ENCODE measurements at places on chromosomes 7 and 10. TPM values are rescaled to one million over a fixed set of nuclear protein-coding genes. Genes with fewer than 3 reads are reported as not detected.

Gene RELN
- total RNA-seq = 5.1 TPM

- no peak for DNase-seq
- H3K27me3 ChIP-seq = no peaks in the 10 kb centered on the region
- H3K4me3 ChIP-seq = no peak overlapping the region
Measured at GRCh38 chr10:89074120-89074519, 83.5 kb downstream of the FAS start.

DNA sequence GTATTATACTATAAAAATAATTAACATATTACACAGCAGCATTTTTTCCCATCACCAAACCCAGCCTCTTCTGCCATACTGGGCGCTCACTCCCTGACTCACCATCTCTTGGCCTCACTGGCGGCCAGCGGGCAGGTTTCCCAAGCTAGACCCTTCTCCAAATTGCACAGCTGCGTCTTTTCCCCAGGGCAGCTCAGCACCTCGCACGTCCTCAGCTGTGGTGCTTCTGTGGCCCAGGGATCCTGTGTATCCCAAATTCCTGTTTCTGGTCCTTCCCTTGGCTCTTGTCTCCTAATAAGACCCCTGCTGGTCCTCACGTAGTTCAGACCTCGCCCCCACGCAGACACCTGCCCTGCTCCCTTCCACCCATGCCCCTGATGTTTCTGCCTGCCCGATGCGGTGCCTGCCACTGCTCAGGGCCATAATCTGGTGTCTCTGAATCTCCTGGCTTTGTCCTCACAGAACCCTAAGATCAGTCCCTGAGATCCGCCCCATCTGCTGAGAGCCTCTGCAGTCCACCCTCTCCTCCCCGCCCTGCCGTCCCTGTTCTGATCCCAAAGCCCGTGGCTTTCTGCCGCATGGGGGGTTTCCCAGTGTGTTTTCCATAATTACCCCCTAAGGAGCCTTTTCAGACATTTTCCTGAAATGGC is 290.1 kb downstream of the TCERG1L start:
- H3K36me3 ChIP-seq = no peaks in the 10 kb centered on the region
- DNase-seq = no peak
- no peak overlapping the region for H3K27ac ChIP-seq
- no peaks in the 10 kb centered on the region for H3K27me3 ChIP-seq
- H3K4me3 ChIP-seq = no peak overlapping the region

DNA sequence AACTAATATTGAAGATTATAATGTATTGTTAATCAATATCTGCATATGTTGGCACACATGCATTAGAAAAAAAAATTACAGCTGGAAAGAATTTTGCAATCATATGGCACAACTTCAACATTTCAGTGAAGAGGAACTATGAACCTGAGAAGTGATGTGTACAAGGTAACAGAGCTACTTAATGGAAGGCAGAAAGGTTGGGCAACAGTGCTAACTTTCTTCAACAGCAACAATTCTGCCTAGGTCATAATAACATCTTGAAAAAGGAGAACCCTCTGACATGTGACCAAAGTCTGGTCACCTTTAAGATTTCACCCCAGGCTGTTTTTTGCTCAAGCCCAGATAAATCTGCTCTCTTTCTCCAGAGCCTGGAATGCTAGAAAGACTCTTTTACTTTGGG is 47.9 kb upstream of the SKAP2 start:
- H3K36me3 ChIP-seq = no peaks in the 10 kb centered on the region
- no peaks in the 10 kb centered on the region for H3K4me1 ChIP-seq
- H3K4me3 ChIP-seq = no peak overlapping the region
- H3K27me3 ChIP-seq = no peaks in the 10 kb centered on the region
- no peak overlapping the region for H3K27ac ChIP-seq

Gene ASIC3
- total RNA-seq = 2.0 TPM

- no peak overlapping the region for H3K4me3 ChIP-seq
- DNase-seq = no peak
- peak overlapping the region; percentile 96 for H3K27ac ChIP-seq
- no peaks in the 10 kb centered on the region for H3K36me3 ChIP-seq
- peaks cover 88% of the 10 kb centered on the region for H3K4me1 ChIP-seq
- H3K27me3 ChIP-seq = no peaks in the 10 kb centered on the region
Measured at GRCh38 chr10:122492006-122492405, 30.7 kb downstream of the HTRA1 start.

Gene MALSU1
- total RNA-seq = 18.1 TPM

Gene HGF
- 12.6 TPM for total RNA-seq

GRCh38 chr7:114152314-114152938 is 233.6 kb upstream of the PPP1R3A start:
- H3K4me1 ChIP-seq = no peaks in the 10 kb centered on the region
- no peak overlapping the region for H3K4me3 ChIP-seq
- no peak for DNase-seq
- H3K36me3 ChIP-seq = no peaks in the 10 kb centered on the region
- no peaks in the 10 kb centered on the region for H3K27me3 ChIP-seq

Gene MALRD1
- total RNA-seq = 5.3 TPM

GRCh38 chr10:22911889-22912762 is 15.7 kb upstream of the ARMC3 start:
- H3K27me3 ChIP-seq = no peaks in the 10 kb centered on the region
- H3K27ac ChIP-seq = no peak overlapping the region
- H3K4me1 ChIP-seq = no peaks in the 10 kb centered on the region
- no peak for DNase-seq
- H3K36me3 ChIP-seq = no peaks in the 10 kb centered on the region

DNA sequence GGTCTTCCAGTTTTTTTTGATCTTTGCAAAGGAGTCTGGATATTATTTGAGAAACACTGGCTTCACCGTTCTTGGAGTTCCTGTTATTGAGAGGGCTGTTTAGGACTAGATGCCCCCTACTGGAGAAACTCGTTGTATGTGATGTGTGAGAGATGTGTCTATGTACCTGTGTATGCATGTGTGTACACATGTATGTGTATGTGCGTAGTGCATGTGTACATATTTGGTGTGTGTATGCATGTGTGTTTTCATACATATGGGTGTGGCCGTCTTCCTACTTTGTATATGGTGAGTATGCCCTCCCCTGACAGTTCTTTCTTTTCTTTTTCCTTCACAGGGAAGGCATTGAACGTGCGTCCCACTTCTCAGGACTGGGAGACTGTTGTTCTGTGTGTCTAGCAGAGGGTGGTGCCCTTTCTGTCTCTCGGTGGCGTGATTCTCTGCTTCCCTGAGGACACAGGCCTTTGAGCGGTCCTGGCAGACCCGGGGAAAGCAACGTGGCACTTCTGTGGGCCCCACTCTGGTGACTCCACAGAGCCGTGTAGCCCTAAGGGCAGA is 3.0 kb upstream of the CALHM3 start:
- H3K36me3 ChIP-seq = no peaks in the 10 kb centered on the region
- DNase-seq = no peak

GRCh38 chr7:26117142-26117807 is 34.7 kb upstream of the NFE2L3 start:
- no peak for DNase-seq
- H3K27me3 ChIP-seq = no peaks in the 10 kb centered on the region

Gene TBX20
- total RNA-seq = 0.35 TPM

DNA sequence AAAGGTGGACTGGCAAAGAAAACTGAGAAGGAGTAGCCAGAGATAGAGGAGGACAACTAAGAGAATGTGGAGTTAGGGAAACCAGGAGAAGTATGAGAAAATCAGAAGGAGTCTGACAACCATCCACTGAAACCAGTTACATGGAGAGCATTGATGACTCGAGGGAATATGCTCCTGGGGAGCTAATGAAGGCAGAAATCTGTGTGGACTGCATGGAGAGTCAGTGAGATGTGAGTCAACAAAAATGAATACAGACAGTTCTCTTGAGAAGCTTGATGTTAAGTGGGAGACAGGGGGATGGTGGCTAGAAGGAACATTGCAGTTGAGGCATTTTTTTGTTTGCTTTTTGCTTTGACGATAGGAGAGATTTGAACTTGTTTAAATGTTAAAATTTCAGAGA is 34.3 kb upstream of the ZNF32 start:
- H3K27ac ChIP-seq = no peak overlapping the region
- no peaks in the 10 kb centered on the region for H3K36me3 ChIP-seq
- H3K27me3 ChIP-seq = no peaks in the 10 kb centered on the region
- H3K4me3 ChIP-seq = no peak overlapping the region

Gene ZNF679
- total RNA-seq = not detected

- H3K4me1 ChIP-seq = peaks cover 9% of the 10 kb centered on the region
- H3K36me3 ChIP-seq = no peaks in the 10 kb centered on the region
- no peak overlapping the region for H3K27ac ChIP-seq
- H3K4me3 ChIP-seq = no peak overlapping the region
- no peaks in the 10 kb centered on the region for H3K27me3 ChIP-seq
Measured at GRCh38 chr7:82291931-82292330, 151.6 kb downstream of the CACNA2D1 start.

GRCh38 chr7:32154797-32155196 is 84.6 kb upstream of the PDE1C start:
- H3K4me3 ChIP-seq = no peak overlapping the region
- peak overlapping the region; percentile 6 for H3K27ac ChIP-seq
- H3K36me3 ChIP-seq = no peaks in the 10 kb centered on the region

Gene TET1
- 2.4 TPM for total RNA-seq

GRCh38 chr10:124461642-124462347 is at the start of gene LHPP:
Gene LHPP (plus strand): TSS chr10:124461823. CDS start chr10:124461863, 40 bp downstream.
- peak within 1 kb of the TSS; percentile 72 for H3K27ac ChIP-seq
- H3K4me3 ChIP-seq = peak within 1 kb of the TSS; percentile 86
- no peaks in the 10 kb centered on the region for H3K27me3 ChIP-seq
- H3K36me3 ChIP-seq = no peaks in the 10 kb centered on the region
- peak; percentile 24 for DNase-seq

- no peak overlapping the region for H3K27ac ChIP-seq
- H3K36me3 ChIP-seq = no peaks in the 10 kb centered on the region
- no peaks in the 10 kb centered on the region for H3K27me3 ChIP-seq
- no peak for DNase-seq
- no peak overlapping the region for H3K4me3 ChIP-seq
Measured at GRCh38 chr7:45689797-45690761, 115.9 kb downstream of the ADCY1 start.

DNA sequence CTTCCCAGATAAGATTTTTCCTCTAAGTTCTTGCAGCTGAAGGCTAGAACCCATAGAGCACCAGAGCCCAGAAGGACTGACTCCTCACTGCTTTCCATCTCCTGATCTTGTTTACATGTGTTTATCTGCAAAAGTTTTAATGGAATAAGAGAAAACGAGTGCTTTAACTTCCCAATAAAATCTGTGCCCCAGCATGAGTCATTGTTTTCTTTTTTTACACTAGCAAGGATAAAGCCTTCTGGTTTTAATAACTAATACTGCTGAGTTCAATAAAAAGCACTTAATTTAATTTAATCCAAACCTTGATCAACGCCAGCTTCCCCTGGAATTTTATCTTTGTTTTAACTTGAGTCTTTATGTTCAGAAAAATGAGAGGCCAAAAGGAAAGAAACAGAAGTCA is 227.6 kb downstream of the HPSE2 start:
- peaks cover 19% of the 10 kb centered on the region for H3K4me1 ChIP-seq
- H3K27me3 ChIP-seq = no peaks in the 10 kb centered on the region
- no peaks in the 10 kb centered on the region for H3K36me3 ChIP-seq
- H3K27ac ChIP-seq = no peak overlapping the region

Gene ASB10
- total RNA-seq = not detected

Gene ADIRF
- total RNA-seq = 644 TPM

- H3K4me1 ChIP-seq = no peaks in the 10 kb centered on the region
- H3K4me3 ChIP-seq = no peak overlapping the region
- no peaks in the 10 kb centered on the region for H3K36me3 ChIP-seq
- H3K27ac ChIP-seq = no peak overlapping the region
- DNase-seq = no peak
Measured at GRCh38 chr10:63057509-63057908, 75.6 kb upstream of the NRBF2 start.

DNA sequence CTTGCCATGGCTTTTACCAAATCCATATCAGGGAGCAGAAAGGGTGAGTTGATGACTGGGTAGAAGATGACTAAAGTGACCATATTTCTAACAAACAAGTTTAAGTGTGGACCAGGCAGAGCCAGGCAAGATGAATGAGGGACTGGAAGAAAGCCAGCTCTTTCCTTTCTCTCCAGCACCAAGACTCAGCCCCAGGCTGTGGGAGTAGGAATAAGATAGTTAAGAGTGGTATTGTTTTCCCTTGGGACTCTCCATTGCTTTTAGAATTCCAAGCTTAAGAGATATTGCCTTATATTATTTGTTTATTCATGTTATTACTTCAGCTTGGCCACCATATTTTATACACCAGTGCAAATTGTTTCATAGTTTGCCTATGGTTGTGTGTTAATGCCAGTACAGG is 28.8 kb upstream of the TSPAN33 start:
- no peaks in the 10 kb centered on the region for H3K4me1 ChIP-seq
- no peaks in the 10 kb centered on the region for H3K36me3 ChIP-seq
- DNase-seq = no peak
- H3K27ac ChIP-seq = no peak overlapping the region
- H3K4me3 ChIP-seq = no peak overlapping the region
- no peaks in the 10 kb centered on the region for H3K27me3 ChIP-seq

Gene HOXA9
- total RNA-seq = not detected

- H3K4me1 ChIP-seq = no peaks in the 10 kb centered on the region
- H3K4me3 ChIP-seq = no peak overlapping the region
- no peak for DNase-seq
- no peaks in the 10 kb centered on the region for H3K27me3 ChIP-seq
- no peaks in the 10 kb centered on the region for H3K36me3 ChIP-seq
Measured at GRCh38 chr10:78650122-78650521, 418.6 kb upstream of the ZMIZ1 start.

Gene MYH16
- total RNA-seq = not detected

DNA sequence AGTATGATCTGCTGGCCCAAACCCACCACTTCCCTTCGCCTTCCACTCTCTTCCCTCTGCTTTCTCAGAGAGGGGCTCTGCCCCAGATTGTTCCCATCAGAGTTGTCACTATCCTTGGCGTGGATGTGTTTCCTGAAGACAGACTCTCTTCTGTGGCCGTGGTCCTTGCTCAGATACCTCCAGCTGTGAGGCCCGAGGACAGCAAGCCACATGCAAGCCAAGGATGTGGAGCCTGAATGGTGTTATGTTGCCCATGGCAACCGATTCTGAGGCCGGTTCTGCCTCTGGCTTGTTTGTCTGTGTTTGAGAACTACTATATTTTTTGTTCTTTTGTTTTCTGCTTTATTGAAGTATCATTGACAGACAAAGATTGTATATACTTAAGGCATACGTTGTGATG is 247.4 kb upstream of the PODXL start:
- H3K4me3 ChIP-seq = no peak overlapping the region
- no peaks in the 10 kb centered on the region for H3K4me1 ChIP-seq
- H3K27me3 ChIP-seq = no peaks in the 10 kb centered on the region

GRCh38 chr7:41567731-41568114 is 135.2 kb downstream of the INHBA start:
- no peak overlapping the region for H3K4me3 ChIP-seq
- H3K36me3 ChIP-seq = no peaks in the 10 kb centered on the region
- H3K27ac ChIP-seq = peak overlapping the region; percentile 9
- peaks cover 6% of the 10 kb centered on the region for H3K4me1 ChIP-seq
- H3K27me3 ChIP-seq = no peaks in the 10 kb centered on the region

Gene GSTO1
- total RNA-seq = 68.5 TPM

- peak; percentile 31 for DNase-seq
- H3K4me3 ChIP-seq = no peak overlapping the region
- H3K27ac ChIP-seq = no peak overlapping the region
- H3K36me3 ChIP-seq = no peaks in the 10 kb centered on the region
Measured at GRCh38 chr7:39746103-39746819, 122.9 kb downstream of the RALA start.

All from thoracic aorta (tissue), 2 donors.